ENCODE measurements at places on chromosomes 6 and 20. TPM values are rescaled to one million over a fixed set of nuclear protein-coding genes. Genes with fewer than 3 reads are reported as not detected.

DNA sequence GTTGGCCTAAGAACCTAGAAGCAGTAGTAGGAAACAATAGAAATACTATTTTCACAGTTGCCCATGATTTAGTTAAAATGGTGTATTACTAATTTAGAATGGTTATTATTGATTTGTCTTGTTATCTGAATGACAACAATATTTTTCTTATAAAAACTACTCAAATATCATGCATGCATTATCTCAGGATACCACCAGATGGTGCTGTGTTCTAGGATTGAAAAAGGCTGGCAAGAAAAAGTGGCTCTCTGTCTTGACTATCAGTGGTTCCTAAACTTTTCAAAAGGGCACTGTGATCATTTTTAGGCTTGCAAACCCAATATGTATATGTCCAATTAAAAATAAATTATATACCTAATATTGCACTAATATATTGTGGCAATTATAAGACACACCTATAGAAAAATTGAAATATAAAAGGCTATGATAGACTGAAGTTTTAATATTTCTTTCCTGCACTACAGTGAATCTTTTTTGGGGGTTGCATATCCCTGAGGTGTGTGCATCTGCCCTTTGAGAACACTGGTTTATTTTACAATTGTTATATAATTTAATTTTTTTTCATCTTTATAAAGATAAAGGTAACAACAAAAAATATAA is 131.7 kb upstream of the MLIP start:
- peak; percentile 35 for DNase-seq

DNA sequence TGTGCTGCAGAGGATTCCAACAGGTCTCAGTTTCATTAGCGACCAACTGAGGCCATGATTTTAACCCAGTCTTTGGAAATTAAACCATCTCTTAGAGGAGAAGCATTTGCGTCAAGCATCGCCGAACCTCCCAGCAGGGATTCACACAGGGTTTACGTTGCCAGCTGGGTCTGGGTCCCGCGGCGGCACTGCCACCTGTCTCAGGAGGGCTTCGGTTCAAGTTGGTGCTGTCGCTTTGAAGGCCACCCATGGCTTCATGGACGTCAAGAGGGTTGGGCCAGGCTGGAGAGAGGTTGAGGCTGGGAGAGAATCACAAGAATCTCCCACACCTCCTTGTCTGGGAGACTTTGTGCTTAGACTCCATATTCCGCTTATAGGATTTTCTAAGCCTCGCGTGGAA is 43.0 kb upstream of the FRMD1 start:
- no peak for DNase-seq

ME1 gene
- 2.5 TPM for polyA plus RNA-seq

DNA sequence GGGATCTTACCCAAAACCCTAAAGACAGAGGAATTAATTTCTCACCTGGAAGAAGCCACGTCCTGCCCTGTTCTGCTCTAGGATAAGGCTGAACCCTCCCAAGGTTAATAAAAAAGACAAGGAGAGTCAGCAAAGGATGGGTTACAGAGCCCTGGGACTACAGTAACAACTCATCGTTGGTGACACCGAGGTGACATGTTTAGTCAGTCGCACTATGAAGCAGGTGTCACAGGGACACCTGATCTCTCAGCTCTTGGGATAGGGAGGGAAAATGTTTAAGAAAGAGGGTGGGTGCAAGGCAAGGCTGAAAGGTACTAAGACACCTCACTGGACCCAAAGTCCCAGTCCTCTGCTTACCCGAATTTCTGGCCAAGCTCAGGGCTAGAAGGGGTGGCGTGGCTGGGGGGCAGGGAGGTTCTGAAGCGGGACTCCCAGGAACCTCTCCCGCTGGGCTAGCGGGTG is 562 bp downstream of the MOCS1 start:
- no peak for DNase-seq

Measured in left kidney (tissue), 8 donors.